ENCODE measurements at places on chromosomes 2 and 18. TPM values are rescaled to one million over a fixed set of nuclear protein-coding genes. Genes with fewer than 3 reads are reported as not detected.

DNA sequence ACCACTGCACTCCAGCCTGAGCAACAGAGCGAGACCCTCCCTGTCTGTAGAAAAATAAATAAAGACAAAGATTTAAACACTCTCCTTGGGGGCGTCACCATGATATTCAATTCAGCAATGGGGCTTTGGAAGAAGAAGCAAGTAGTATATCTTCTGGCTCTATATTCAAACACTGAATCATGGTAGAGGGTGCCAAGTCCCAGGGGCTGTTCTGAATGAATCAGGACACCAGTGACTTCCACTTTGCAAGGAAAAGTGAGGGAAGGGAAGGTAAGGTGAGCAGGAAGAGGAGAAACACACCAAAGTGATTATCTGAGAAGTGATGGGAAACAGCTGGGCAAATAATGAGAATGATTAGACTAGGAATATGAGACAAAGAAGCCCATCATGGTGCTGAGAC lies 80.5 kb downstream of the AAK1 start:
- no peak for DNase-seq

CDC42EP3 gene
- total RNA-seq, result 43.1 TPM

TTR gene
- 150 TPM for total RNA-seq

- DNase-seq, result no peak
These were observed 28.5 kb upstream of the TMBIM1 start for GRCh38 chr2:218320704-218321336.

DNA sequence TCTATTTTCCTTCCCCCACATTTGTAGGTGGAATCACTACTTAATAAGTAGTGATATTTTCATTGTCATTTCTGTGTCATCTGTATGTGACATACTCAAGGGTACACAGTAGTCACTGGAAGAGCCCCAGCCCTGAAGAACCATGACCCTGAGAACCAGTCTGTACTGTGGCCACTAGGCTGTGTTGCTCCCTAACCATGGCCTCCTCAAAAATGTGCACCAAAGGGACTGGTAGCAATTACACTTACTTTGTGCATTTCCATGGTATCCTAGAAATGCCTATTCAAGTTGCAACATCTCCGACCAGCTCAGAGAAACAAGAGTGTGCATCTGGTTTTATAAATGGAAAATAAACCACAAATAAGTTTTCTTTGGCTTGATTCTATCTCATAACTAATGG lies 155.1 kb downstream of the DOCK10 start:
- DNase-seq, result no peak

IL1A gene
- total RNA-seq, result not detected

MITD1 gene
- total RNA-seq, result 38.4 TPM

GRCh38 chr2:54541995-54542394 lies 85.9 kb downstream of the SPTBN1 start:
- no peak for DNase-seq

CDK15 gene
- not detected for total RNA-seq

MYCN gene
- 17.6 TPM for total RNA-seq

Data from progenitor cell of endocrine pancreas (in vitro differentiated cells).